ENCODE measurements at places on chromosomes 7 and 10.

- no peak for DNase-seq
Observed at GRCh38 chr7:4857189-4857588, 4.6 kb downstream of the PAPOLB start.

DNA sequence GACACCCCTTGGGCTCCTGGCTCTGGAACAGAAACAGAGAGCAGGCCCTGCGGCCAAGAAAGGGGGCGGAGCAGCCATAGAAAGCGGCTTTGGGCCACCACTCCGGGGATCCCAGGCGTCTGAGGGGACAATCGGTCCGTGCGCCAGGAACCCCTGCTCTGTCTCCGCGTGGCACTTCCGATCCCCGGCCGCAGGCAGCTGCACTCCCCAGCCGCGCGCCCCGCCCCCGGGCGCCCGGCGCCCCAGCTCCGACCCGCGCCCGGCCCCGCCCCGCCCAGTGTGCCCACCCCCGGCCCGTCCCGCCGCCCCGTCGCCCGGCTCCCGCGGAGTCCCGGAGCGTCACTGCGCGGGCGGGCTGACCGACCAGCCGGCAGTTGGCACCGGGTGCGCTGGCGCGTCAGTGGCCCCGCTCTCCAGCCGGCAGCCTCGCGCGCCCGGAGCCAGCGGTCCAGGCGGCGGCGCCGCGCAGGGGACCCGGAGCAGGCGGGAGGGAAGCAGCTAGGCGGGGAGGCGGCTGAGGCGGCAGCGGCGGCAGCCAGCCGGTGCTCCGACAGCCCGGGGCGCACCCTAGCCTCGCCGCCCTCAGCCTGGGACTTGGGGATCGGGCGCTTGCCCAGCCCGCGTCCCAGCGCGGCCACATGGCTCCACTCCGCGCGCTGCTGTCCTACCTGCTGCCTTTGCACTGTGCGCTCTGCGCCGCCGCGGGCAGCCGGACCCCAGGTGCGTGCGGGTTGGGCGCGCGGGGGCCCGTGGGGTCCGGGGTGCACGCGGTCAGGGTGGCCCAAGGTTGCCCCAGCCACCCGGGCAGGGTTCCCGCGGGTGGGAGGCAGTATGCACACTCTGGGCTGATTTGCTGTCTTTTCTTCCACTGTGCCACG, at the start of gene ADAMTS14:
Gene ADAMTS14 (plus strand): TSS at position 342 of the 878 bp plus-strand sequence. CDS start 297 bp downstream, at position 639.
- DNase-seq, result no peak

- no peak for DNase-seq
Observed at GRCh38 chr10:44824607-44825006, 86.5 kb upstream of the TMEM72 start.

- no peak for DNase-seq
Observed at GRCh38 chr7:16034353-16034752, 347.9 kb upstream of the MEOX2 start.

- no peak for DNase-seq
Observed at GRCh38 chr7:132837529-132837928, 244.4 kb downstream of the CHCHD3 start.

DNA sequence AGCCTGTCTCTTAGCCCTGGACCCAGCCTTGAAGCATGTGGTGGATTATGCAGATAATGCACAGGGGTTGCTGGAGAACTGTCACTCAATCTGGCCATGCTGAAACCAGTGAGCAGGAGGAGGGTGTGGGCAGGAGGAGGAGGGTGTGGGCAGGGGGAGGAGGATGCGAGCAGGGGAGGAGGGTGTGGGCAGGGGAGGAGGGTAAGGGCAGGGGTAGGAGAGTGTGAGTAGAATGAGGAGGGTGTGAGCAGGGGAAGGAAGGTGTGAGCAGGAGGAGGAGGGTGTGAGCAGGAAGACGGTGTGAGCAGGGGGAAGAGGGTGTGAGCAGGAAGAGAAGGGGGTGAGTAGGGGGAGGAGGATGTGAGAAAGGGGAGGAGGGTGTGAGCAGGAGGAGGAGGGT, 18.8 kb downstream of the CAMK2B start:
- no peak for DNase-seq

DNA sequence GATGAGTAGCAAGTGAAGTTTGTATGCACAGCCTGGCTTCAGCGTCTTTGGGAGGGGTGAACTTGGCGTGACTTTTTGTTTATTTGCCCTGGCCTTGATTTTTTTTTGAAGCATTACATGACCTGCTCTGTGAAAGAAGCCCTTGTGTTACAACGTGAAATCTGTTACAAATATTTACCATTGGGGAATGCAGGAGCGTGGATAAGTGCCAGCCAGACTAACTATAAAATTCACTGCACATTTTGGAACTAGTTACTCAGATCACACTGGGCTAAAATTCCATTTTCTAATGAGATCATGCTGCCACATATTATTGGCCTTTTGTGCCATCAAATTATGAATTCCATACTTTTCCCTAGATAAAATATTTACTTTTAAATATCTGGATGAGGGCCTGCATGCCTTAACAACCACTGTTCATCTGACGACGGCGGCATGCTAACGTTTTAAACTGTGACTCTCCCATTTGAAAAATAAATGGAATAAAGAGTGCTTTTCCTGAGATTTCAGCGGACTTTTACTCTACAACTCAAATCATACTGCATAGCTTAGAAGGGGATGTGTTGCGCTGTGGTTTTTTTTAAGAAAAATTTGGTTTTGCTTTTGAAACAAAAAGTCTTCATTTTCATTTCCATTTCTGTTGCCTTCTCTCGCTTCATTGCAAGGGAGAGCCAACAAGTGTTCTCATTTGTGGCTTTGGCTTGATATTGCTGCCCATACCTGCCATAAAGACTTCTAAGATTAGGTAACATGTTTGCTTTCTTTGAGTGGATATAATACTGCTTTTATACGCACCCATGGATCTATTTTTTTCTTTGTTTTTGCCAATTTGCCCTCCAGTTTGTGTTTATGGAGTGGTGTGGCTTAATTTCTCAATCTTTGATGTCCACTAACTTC, 352.2 kb downstream of the TFEC start:
- no peak for DNase-seq

GRCh38 chr10:121426307-121426706, 171.9 kb downstream of the FGFR2 start:
- DNase-seq, result no peak

GRCh38 chr7:63900394-63901203, 98.0 kb upstream of the ZNF722 start:
- peak; percentile 59 for DNase-seq

DNA sequence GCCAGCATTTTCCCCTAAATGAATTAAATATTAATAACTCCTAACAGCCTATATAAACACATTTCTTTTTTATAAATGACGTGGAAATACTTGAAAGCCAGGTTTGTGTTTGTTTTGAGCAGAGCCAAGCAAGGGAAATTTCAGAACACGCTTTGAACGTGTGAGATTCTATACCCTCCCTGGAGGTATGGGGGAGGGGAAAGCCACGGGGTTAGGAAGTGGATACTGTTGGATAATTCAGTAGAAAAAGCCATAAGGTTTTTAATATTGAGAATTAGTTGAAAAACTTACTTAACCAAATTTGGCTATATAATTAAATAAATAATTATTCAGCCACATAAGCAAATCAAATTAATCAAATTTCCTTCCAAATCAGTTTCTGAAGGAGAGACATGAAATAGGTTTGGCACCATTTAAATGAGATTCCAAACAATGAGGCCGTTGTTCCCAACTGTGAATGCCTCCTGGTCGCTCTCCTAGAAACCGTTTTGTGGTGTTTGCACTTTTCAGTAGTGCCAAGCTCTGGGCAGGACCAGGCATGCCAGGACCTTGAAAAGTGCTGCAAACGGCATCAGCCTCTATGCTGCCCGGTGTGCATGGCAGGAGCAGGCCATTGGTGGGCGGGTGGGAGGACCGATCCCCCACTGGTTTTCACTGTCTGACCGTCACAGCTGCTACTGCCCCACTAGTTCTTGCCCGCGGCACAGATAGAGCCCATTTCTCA, 88.1 kb downstream of the SEPTIN14 start:
- DNase-seq, result no peak

- no peak for DNase-seq
Observed at GRCh38 chr10:93160829-93161228, 87.1 kb downstream of the CYP26A1 start.

DNA sequence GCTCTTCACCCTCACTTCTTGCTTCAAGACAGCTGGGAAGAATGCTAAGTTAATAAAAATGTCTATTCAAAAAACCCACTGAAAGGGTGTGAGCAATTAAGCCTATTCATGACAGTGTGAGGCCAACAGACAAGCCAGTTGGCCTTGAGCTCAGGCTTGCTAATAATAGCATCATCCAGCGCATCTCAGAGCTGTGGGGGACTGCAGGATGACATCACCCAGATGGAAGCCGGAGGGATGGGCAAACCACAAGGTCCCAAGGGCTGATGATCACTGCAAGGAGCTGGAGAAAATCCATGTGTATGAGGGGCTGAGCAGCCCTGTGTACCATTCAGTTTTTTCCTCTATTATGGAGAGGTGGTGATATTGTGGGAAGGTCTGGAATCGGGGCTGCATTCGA, 770.4 kb downstream of the TNS3 start:
- no peak for DNase-seq

- DNase-seq, result no peak
Observed at GRCh38 chr10:133275684-133276092, 980 bp downstream of the ADAM8 start.

- DNase-seq, result no peak
Observed at GRCh38 chr7:40306025-40306424, 171.2 kb downstream of the SUGCT start.

DNA sequence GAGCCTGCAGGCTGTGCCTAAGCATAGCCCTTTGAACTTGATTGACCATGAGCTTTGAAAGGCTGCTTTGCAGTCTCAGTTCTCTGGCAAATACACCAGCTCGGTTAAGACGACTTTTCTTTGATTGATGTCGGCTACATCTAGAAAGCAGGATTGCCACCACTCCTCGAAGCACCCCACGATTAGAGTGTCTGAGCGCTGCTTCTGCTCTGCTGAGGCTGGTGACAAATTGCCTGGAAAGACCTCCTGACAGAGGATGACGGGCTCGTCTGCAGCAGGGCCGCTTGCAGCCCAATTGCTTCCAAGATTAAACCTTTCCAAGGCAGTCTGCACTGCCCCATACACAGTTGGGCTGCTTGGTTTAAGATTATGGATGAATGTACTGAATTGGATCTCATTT, 182.0 kb downstream of the CUX1 start:
- DNase-seq, result no peak

DNA sequence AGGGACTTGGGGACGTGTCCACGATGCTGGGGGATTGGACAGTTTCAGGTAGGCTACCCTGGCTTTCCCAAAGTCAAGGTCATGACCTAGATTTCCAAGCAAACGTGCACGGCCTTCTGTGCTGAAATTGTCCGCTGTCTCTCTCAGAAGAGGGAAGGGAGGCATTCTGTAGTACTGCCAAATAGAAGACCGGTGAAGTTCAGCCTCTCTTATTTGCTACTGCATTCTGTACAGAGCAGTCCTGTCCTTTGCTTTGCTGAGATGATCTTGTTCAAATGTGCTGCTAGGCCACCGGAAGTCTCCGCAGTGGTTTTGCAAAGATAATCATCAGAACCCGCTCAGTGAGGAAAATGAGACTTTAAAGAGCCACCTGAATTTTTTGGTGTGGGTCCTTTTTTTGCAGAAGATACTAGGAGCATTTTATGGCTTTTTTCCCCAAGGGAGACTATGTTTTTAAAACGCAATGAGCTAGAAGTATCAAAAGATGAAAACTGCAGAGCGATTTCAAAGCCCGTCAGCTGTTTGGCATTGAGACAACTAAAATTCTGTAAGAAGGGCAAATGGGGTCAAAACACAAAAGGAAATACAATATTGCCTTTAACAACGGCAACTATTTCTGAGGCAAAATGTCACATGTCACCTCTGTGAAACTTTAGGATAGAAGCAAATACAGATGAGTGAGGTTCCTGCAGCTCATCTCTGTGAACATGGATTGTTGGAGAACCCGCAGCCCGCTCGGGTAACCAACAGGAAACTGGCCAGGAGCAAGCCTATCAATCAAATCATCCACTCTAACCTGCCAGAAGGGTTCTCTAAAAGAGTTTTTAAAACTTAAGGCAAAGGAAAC, 1.3 kb upstream of the NMT2 start:
- peak; percentile 33 for DNase-seq

- no peak for DNase-seq
Observed at GRCh38 chr7:119684763-119685162, 588.2 kb upstream of the KCND2 start.

- no peak for DNase-seq
Observed at GRCh38 chr7:148436135-148436534, 154.4 kb upstream of the C7orf33 start.

DNA sequence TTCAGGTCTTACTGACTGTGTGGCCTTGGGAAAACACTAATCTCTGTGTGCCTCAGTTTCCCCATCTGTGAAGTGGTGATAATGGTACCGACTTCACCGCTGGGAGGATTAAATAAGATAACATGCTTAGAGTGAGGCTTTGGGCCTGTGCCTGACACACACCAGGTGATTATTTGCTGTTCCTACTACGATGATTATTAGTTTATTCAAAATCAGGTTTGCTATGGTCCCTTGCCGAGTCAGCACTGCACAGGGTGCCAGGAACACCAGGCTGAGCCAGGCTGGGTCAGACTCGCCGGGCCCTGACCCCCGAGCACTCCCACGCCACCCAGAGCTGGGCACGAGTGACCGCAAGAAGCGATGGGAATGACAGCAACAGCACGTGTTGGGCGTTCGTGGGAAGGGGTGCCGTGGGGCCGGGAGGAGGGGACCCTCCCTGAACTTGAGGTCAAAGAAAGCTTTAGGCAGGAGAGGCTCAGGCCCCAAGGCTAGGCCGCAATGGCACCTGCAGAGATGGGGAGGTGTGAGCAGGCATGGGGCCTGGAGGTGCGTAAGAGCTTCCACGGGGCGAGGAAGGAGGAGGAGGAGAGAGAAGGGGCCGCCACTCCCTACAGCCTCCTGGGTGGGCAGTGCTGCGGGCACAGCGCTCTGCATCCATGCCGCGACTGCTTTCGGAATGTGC, 325.4 kb downstream of the DNAJB6 start:
- no peak for DNase-seq

DNA sequence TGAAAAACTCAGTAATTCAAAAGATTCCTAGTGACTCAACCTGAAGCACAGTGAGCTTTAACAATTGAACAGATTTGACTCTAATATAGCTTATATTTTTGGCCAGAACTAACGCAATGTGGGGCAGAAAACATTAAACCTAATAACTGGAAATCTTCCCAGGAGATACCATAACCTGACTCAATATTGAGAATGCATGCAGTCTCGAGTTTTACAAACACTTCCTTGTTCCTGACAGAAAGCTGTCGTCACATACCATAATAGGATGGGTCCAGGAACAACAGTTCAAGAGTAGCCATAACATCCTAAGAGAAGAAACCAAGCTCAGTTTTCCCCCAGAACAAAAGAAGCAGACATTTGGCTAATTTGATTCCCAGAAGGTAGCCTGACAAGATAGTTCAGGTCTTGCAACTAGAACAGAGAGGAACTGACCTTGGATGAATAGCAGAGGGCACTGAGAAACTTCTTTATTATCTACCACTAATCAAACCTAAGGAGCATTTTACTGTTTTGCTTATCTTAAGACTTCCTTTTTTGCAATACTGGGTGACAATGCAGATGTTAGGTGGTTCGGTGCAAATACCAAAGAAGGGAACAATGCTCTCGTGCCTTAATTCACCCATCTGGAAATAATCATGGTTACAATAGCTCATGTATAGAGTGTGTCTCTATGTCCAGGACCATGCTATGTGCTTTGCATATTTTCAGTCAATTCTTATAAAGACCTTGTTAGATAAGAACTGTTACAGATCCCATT, 38.6 kb upstream of the ACSL5 start:
- DNase-seq, result no peak

- no peak for DNase-seq
Observed at GRCh38 chr10:101974091-101974971, 81.6 kb downstream of the ARMH3 start.
